ENCODE measurements at places on chromosomes 2 and 18. TPM values are rescaled to one million over a fixed set of nuclear protein-coding genes. Genes with fewer than 3 reads are reported as not detected.

The SRD5A2 gene
- not detected for total RNA-seq

The IKZF2 gene
- 11.0 TPM for total RNA-seq

The CAPN14 gene
- total RNA-seq: 0.82 TPM

DNA sequence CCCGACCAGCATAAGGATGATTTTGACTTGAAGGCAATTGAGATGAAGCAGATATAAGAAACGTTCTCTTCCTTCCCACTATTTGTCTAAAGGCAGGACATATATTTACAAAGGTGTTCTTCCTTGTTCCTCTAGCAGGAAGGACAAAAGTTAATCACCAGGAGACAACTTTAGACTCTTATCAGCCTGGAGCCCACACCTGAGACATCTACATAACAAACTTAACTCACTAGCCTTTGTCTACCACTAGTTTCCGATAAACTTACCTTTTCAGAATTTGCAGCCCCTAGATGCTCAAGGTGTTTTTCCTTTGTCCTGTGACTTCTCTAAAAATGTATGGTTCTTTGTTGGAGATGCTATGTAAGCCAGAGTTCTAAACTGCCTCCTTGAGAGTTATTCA, 1047.8 kb upstream of the NXPH2 start:
- no peak for DNase-seq

The MROH2A gene
- total RNA-seq: not detected

DNA sequence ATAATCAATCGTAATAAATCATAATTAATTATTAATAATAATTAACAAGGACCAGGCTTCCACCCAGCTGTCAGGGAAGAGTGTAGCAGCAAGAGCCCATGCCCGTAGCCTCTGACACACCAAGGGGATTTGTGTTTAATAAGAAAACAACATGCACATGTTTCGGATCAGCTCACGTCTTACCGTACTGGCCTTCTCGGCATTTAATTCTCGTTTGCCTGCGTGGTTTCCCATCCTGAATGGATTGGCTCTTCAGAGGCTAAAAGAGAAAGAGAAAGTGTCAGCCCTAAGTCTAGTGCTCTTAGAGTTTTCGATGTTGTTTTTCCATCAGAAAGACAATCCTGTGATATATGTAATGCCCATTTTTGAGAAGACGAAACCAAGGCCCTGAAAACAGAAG, 27.6 kb downstream of the MBP start:
- DNase-seq: no peak

The PRKAG3 gene
- not detected for total RNA-seq

DNA sequence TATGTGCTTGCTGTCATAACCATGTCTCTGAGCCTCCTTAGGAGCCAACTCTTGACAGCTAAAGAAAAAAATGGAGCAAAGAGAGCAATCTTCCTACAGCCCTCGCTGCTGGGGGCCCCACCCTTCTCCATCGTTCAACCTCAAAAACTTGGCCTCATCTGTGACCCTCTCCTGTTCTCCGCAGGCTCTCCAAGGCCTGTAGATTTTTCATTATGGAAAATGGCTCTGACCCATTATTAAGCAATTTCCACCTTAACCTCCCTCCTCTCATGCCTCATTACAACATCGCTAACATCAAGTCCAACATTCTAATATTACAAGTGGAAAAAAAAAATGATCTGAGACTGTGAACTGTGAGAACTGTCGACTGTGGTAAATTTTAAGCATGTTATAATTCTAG, 98.7 kb downstream of the SLC8A1 start:
- DNase-seq: no peak

All from frontal cortex (tissue), 4 donors.